ENCODE measurements at places on chromosomes 2 and 18.

DNA sequence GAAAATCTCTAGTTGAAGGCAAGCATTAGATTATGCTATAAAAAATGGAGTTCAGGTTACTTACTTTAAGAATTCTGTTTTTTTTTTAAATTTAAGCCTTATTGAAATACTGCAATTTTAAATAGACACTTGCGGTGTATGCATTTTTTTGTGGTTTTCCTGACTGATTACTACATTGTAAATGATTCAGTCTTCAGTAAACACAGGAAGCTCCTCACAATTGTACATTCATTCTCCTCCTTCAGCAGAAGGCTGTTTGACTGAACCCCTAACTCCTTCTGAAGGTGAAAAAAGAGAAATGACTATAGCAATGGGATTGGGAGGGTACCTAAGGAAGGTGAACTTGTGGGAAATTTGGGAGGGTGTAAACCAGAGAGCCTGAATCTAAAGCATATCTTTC, 136.1 kb downstream of the GCA start:
- peak; percentile 18 for DNase-seq

GRCh38 chr18:34977838-34978532, 63.2 kb upstream of the MAPRE2 start:
- no peak for DNase-seq

DNA sequence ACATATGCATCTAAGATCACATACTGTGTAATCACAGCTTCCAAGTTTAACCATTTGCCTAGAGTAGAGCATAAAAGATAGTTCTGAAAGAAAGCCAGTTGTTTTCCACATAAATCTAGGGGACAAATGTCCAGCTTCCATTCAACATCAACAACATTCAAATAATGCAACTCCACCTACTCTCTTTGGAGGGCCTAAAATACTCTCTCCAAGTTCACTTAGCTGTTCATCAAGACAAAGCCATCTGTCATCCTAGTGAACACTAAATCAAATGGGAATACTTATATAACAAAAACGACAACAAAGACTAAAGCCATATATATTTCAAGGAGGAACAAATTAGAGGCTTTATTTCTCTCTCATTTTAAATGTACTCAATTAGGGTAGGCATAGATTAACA, 221.5 kb upstream of the CDH2 start:
- DNase-seq = no peak

- no peak for DNase-seq
Measured at GRCh38 chr2:36458106-36458505, 102.5 kb downstream of the CRIM1 start.

DNA sequence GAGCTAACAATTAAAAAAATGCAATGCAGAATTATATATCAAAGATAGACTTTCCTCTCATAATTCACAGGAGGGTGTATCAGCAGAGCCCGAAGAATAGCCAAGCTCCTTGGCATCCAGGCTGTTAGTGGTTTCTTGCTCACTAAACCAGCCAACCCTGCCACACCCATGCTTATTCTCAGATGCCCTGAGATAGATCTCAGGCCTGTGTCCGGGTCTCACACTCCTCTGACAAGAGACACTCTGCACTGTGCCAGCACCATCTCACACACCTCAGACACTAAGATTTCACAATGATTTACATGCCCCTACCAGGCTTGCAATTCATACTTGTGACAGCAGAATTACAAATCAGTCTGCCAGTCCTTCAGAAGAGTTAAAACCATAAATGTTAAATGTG, 64.5 kb downstream of the OSBPL1A start:
- no peak for DNase-seq

DNA sequence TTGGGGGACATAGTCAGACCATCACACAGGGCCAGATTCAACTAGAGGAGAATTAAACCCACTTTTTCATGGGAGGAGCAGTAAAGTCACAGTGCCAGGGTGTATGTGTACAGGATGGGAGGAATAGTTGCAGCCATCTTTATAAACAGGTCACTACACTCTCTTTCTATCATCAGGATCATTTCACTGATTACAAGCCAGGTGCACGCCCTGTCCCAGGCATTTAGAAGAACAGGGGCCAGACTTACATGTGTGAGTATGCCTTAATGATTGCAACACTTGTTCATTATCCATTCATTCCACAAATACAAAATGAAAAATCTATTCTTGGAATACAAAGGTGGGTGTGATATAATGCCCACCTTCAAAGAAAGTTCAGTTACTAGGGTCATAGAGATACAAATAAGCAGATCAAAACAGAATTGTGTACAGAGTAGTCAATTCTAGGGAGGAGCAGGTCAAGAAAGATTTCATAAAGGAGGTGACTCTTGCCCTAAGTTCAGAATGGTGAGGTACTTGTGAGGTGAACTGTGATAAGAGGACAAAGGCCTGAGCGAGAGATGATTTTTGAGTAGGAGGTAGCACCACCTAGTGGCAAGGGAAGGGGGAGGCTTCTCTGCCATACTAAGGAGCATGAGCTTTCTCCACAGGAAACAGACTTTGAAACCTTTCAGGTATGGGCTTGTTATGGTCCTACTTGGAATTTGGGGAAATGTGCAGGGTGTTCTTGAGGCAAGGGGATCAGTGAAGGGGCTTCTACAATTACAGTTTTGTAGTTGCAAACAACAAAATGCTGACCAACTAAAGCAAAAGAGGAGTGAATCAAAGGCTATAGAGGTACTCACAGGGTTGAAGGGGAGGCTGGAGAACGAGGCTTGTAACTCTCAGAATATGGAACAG, 156.3 kb downstream of the SUCLG1 start:
- peak; percentile 60 for DNase-seq

DNA sequence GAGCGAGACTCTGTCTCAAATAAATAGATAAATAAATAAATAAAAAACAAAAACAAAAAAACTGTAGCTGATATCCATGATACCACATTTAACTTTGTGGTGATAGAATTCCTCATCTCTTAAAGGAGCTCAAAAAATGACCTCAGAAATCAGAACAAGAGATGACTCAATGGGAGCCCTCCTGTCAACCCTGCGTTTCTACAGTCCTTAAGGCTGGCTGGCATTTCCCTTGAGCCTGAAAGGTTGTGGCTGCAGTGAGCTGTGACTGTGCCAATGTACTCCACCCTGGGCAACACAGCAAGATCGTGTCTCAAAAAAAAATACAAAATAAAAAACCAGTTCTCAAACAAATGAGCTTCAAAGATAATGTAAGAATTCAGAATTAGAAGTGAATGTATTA, 40.4 kb downstream of the CHST9 start:
- DNase-seq = no peak

DNA sequence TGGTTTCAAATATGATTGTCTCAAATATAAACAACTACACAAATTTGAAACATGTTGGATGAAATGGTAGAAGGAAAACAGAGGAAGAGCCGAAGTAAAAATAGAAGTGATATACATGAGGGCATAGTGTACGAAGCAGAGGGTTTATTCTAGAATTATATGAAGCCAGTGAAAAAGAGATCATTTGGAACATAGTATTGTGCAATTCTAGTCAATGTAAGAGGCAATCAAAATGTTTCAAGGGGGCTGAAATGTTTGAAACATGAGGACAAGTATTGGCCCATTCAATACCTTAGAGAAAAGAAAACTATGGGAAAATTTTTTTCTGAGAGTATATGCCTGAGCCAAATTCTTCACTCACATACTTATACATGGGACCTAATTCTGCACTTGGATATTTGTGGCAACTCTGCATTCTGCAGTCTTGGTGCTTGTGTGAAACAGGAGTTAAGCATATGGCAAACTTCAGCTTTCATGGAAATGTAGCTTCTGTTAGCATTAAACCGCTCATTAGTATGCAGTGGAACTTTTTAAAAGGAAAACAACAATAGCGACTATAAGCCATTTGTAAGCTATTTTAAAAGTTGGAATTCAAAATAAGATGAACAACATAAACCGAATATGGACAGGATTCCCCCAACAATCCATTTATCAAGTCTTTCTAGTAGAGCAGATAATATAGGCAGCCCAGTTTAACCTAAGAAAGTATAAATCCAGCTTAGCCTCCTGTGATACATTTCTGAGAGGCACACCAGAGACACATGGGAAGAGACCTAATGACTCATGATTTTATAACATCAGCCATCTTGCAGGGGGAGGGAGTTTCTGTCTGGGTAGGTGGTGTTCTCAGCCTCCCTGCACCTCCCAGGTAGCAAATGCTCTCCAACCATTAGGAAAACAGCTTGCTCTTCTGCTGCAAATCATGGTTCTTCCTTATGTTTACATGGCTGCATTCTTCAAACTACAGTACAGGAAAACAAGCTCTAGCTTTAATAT, 197.8 kb downstream of the PAX3 start:
- DNase-seq = no peak

DNA sequence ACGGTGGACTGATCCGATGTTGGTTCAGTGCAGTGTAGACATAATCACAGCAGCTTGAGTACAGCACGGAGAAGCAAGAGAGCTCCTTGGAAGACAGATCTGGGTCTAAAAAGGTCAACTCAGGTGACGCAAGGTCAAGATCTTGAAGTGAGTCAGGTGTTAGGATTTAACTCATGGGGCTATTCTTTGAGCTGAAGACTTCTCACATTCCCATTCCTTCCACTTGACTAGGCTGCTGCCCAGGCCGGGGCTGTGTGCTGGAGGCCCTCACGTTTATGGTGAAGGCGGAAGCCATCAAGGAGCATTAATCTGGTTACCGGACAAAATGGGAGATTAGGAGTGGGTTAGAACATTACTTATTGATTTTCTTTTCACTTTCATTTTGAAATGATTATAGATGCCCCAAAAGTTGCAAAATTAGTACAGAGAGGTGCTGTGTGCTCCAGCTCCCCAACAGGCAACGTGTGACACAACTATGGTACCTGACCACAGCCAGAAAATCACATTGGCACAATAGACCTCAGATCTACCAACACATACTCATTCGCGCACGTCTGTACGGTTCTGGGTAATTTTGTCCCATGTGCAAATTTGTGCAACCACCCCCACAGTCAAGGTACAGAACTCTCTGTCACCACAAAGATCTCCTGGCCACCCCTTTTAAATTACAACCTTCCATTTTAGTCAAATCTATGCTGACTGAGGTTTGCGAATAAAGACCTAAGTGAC, 77.6 kb upstream of the SEC11C start:
- DNase-seq = no peak

DNA sequence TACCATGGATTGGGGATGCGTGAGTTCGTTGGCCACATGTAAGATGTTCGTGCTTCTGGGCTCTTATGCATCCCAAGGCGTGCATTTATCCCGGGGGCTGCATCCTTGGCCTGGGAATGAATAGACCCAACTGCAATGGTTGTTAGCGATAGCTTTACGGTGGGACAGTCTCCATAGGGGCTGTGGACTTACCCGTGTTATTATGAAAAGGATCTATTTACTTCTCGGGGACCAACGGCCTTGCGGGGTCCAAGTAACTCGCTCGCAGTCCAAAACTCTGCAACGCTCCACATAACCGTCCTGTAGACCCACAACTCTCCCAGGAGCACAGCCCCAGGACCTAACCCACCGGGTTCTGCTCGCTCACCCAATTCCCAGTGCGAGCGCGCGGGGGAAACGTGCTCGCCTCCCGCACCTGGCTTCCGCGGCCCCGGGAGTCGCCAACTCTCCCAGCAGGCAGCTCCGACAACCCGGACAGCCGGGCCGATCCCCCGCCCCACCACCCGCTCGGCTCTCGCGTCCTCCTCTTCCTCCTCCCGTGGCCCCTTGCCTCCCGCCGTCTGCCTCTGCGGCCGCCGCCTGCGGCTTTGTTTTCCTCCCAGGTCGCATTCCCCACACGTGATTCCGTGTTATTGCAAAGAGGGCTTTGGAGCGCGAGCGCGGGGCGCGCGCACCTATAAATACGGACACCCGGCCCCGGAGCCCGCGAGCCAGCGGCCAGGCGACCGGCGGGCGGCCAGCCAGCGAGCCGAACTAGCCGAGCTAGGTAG, at the start of gene CABLES1:
Gene CABLES1, plus strand, starts transcription at position 706 of the 770 bp plus-strand sequence. CDS start 278 bp downstream, outside the sequence.
- DNase-seq = peak; percentile 55

GRCh38 chr18:52716973-52717372, 377.0 kb downstream of the DCC start:
- peak; percentile 3 for DNase-seq

GRCh38 chr18:66749030-66749429, 145.1 kb upstream of the CDH19 start:
- peak; percentile 55 for DNase-seq

GRCh38 chr2:127859712-127860085, 1.7 kb upstream of the POLR2D start:
- DNase-seq = no peak

- DNase-seq = no peak
Measured at GRCh38 chr2:229616433-229616832, 97.9 kb downstream of the DNER start.

- peak; percentile 53 for DNase-seq
Measured at GRCh38 chr2:98479959-98480524, 35.4 kb downstream of the INPP4A start.

DNA sequence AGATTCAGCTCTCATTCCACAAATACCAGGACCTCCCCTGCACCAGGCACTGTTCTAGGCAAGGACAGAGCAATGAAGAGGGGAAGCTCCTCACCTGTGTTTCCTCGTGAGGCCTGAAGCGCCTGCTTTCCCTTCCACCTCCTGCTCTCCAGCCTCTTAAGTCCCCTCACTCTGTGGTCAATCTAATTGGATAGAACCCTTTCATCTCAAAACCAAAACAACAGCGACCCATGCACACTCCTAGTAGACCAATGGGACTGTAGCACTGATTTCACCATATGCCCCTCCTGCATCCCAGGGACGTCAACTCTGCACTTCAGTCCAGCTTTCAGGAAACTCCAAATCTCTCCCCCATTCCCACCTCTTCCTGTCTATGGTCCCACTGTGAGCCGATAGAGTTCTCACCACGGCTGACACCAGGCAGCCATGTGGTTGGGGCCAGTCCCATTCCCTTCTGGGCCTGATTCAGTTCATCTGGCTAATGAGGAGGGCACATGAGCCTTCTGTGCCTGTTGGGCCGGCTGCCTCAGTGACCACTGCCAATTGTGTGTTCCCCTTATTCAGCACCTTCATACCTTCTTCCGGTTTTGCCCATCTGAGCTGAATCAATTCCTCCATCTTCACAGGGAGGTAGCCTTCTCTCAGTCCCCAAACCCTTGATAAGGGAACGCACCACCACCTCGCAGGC, 33.3 kb upstream of the MAT2A start:
- no peak for DNase-seq

DNA sequence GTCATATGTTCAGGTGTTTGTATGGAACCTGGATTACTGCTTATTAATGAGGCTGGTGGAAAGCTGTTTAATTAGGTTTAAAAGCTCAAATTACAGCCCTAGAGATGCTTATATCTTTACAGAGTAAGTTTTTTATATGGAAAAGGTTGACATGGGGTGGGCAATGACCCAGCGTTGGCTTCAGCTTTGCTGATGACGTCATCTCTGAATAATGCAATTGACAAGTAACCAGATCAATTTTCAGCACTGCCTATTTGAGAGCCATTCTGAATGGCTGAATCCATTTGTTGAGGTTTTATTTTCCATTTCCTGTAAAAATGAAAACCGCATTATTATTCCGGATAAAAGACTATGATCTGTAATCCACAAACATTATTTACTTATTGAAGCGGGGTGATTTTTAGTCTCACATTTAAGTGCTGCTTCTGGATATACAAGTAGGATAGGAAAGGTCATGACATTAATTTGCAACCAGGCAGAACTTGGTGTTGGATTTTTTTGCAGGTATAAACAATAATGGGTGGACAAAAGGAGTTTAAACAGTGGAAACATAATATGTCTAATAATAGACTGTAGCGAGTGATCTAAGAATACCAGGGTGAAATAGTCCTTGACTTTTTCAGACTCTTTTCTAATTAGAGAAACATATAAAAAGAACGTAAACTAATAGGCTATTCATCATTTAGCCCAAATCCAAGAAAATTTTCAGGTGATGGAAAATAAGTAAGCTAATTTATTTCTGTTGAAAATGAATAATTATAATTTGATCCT, 2.7 kb downstream of the PPP1R1C start:
- DNase-seq = no peak

GRCh38 chr2:205198140-205198525, 484.2 kb upstream of the NRP2 start:
- DNase-seq = peak; percentile 91
